ENCODE measurements at places on chromosomes 2 and 18. TPM values are rescaled to one million over a fixed set of nuclear protein-coding genes. Genes with fewer than 3 reads are reported as not detected.

Gene ALLC
- not detected for total RNA-seq

Gene TMEFF2
- total RNA-seq: not detected

Gene SLC5A7
- not detected for total RNA-seq

Gene ELAC1
- total RNA-seq: 1.0 TPM

Gene HRH4
- not detected for total RNA-seq

Gene CD207
- total RNA-seq: not detected

Gene LRRTM1
- not detected for total RNA-seq

Gene MTLN
- 61.3 TPM for total RNA-seq

Gene TMEM247
- not detected for total RNA-seq

Gene TBR1
- total RNA-seq: 0.04 TPM

Gene IL36A
- not detected for total RNA-seq

Gene DSG2
- total RNA-seq: 0.23 TPM

Gene WDR43
- 64.1 TPM for total RNA-seq

Gene IL36G
- total RNA-seq: not detected

Gene SERPINB4
- total RNA-seq: not detected

Gene DHRS9
- 5.9 TPM for total RNA-seq

Gene PLCL1
- total RNA-seq: 1.3 TPM

Gene C2orf42
- total RNA-seq: 36.0 TPM

Gene VSNL1
- total RNA-seq: not detected

Gene VWA3B
- not detected for total RNA-seq

Gene SIX3
- not detected for total RNA-seq

Gene SLC30A3
- 0.68 TPM for total RNA-seq

Gene SERPINB13
- not detected for total RNA-seq

Gene TDRD15
- total RNA-seq: not detected

Gene EFEMP1
- total RNA-seq: not detected

Gene SULT1C2
- total RNA-seq: not detected

Gene ODC1
- 75.3 TPM for total RNA-seq

Gene ADRA2B
- total RNA-seq: 0.61 TPM

Gene KLHL41
- not detected for total RNA-seq

Gene CRYGB
- not detected for total RNA-seq

Gene SPRED2
- 8.3 TPM for total RNA-seq

Gene MARCO
- total RNA-seq: not detected

Gene KLHL30
- total RNA-seq: not detected

Gene ANAPC1
- 70.2 TPM for total RNA-seq

Gene GALM
- 16.1 TPM for total RNA-seq

Gene C1D
- 27.9 TPM for total RNA-seq

Gene GMPPA
- total RNA-seq: 34.1 TPM

Gene DUSP19
- 3.8 TPM for total RNA-seq

Gene STARD6
- total RNA-seq: not detected

Gene PLEKHM3
- 5.2 TPM for total RNA-seq

Gene DUSP2
- total RNA-seq: 218 TPM

Gene FN1
- total RNA-seq: 0.62 TPM

Gene GAL3ST2
- total RNA-seq: 0.16 TPM
